ENCODE measurements at places on chromosomes 2 and 18.

DNA sequence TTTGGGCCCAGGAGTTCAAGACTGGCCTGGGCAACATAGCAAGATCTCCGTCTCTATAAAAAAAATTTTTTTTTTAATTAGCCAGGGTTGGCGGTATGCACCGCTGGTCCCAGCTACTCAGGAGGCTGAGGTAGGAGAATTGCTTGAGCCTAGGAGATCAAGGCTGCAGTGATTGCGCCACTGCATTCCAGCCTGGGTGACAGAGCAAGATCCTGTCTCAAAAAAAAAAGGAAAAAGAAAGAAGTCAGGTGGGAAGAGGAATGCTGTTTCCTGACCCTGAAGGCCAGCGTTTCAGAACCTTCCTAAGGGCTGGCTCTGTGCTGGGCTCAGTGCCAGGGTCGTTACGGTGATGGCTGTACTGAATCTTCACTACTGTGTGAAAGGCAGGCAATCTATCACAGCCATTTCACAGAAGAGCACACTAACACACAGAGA, 35.0 kb upstream of the AGAP1 start:
- no peak for DNase-seq

GRCh38 chr18:40867459-40867858, 1087.6 kb upstream of the PIK3C3 start:
- DNase-seq = no peak

DNA sequence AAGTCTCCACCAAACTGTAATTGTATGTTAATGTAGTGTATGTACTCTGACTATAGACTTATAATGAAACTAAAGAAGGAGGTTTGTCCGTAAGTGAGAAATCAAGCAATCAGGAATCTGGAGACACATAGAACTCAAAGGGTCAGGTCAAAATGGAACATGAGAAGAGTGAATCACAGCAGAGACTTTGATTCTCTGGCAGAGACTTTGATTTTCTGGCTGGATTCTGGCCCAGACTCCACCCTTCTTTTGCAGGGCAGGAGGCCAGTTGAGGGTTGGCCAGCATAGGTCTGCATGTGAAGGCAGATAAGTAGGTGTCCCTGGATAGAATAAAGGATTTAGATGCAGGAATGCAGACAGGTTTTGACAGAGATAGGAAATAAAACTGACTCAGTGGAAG, 11.0 kb upstream of the NCKAP5 start:
- DNase-seq = no peak

DNA sequence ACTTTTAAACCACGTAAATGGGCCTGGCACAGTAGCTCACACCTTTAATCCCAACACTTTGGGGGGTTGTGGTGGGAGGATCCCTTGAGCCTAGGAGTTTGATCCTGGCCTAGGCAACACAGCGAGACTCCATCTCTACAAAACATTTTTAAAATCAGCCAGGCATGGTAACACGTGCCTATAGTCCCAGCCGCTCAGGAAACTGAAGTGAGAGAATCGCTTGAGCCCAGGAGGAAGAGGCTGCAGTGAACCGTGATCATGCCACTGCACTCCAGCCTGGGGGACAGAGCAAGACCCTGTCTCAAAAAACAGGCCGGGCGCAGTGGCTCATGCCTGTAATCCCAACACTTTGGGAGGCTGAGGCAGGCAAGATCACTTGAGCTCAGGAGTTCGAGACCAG, 12.2 kb downstream of the ROCK1 start:
- no peak for DNase-seq

- DNase-seq = no peak
Measured at GRCh38 chr2:23791030-23791429, 135.9 kb downstream of the ATAD2B start.

- DNase-seq = no peak
Measured at GRCh38 chr2:24824966-24825882, 32.0 kb downstream of the CENPO start.

DNA sequence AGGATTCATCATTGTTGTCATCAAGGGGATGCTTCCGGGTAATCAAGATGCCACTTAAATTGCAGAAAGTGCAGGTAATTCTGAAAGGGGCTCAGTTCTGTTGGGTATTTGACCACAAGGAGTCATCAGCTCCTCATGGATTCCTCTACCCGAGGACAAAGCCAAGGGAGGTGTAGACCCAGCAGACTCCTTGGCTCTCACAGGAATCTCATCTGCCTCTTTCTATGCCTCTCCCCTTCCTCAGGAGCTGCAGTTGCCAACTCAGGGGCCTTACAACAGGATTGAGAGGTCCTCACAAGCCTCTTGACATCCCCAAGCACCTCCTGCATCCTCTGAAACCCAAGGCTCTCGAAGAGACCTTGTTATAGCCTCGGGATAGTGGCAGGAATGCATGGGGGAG, 44.0 kb downstream of the ITGB6 start:
- no peak for DNase-seq

DNA sequence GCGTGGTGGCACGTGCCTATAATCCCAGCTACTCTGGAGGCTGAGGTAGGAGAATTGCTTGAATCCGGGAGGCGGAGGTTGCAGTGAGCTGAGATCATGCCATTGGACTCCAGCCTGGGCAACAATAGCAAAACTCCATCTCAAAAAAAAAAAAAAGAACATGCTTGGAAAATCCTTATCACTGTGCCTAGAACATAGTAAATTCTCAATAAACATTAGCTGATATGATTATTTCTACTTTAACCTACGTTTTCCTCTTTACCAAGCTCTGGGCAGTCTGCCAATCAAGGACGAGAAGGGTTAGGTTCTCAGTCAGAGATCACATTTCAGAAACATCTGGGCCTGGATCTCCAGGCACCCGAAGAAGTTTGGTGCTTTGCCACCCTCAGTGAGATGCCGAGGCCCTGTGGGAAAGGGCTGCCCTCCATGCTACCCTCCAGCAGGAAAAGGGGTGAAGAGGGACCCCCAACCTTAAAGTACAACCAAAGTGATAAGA, 107.7 kb downstream of the BCL11A start:
- DNase-seq = no peak

- DNase-seq = no peak
Measured at GRCh38 chr2:227813562-227814353, at the start of gene CCL20. CCL20 (plus strand) TSS chr2:227813842; CDS start chr2:227813912, 70 bp downstream.

GRCh38 chr2:167953776-167954175, 293.6 kb downstream of the STK39 start:
- no peak for DNase-seq

- no peak for DNase-seq
Measured at GRCh38 chr2:230254152-230254881, 28.8 kb downstream of the SP140 start.

GRCh38 chr2:71006955-71007799, 12.5 kb upstream of the TEX261 start:
- no peak for DNase-seq

All from head of caudate nucleus (tissue), 42 donors.